ENCODE measurements at places on chromosomes 5 and 9.

DNA sequence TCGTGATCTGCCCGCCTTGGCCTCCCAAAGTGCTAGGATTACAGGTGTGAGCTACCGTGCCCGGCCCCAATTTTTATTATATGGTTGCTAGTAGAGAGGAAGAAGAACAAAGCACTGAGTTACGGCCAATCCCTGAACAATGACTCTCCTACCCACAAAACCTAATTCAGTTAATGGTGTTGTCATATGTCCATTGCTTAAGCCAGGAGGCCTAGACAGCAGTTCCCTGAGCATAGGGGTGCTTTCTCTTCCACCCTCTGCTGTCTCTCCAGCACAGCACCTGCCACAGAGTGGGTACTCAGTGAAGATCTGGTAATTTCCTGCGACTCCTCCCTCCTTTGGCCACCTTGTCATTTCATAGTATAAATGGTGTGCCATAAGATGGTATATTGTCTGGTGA, 21.4 kb upstream of the LTC4S start:
- DNase-seq: no peak

- DNase-seq: no peak
Measured at GRCh38 chr9:96585426-96585825, 34.2 kb downstream of the CDC14B start.

GRCh38 chr5:170423692-170424091, 34.5 kb upstream of the KCNMB1 start:
- no peak for DNase-seq

GRCh38 chr5:1104327-1105006, 7.4 kb downstream of the SLC12A7 start:
- no peak for DNase-seq

DNA sequence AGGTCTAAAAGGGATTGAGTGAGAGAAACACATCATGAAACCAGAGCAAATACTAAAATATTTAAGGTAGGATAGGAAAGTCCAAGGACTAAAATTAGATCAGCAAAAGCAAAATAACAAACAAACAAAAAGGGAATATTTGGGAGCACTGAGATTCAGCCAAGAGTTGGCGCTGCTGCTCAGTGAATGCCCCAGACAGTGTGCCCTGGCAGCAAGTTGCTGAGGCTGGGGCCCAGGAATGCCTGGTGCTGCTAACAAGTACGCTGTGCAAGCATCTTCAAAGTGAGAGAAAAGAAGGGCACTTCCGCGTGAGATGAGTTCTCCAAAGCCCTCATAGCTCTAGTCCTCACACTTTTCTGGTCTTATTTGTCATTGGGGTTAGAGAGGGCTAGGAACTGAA, 603.3 kb downstream of the EFNA5 start:
- DNase-seq: no peak

DNA sequence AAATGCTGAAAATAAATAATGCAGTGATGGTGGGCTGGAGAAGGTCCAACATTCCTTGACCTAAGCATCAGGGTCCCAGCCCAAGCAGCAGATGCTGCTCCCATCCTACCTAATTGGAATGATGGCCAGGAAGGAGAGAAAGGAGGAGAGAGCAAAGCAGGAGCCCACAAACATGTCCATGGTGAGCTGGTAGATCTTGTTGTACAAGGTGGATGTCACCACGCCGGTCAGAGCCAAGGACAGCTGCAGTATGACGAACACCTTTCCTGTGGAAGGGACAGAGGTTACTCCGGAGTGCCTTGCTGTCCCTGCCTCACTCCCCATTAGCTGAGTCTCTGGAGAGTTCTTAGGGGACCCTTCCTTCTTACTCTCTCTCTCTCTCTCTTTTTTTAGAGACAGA, 4.3 kb downstream of the SLC46A2 start:
- DNase-seq: no peak

DNA sequence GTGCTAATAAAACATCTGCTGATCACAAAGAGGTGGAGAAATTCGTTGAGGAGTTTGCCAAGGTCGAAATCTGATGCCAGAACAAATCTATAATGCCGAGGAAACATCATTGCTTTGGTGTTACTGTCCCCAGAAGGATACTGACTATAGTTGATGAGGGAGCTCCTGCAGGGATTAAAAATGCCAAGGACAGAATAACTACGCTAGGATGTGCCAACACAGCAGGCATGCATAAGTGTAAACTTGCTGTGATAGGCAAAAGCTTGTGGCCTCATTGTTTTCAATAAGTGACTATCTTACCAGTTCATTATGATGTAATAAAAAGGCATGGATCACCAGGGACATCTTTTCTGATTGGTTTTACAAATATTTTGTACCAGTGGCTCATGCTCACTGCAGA, 66.8 kb upstream of the ADCY2 start:
- no peak for DNase-seq
